Stimulated activated memory B cell treated with anti-CD40 and anti-IgM and Interleukin-4, amounts not matched to agents 10 μg/mL and 1 μg/mL and 100 μg/mL, for 72 hours (primary cell): ENCODE measurements at places on chromosomes 11 and 22.
A peak's percentile ranks its signal among the peaks of the same experiment; 100 is the strongest.

GRCh38 chr22:46546466-46547178 is 9.2 kb upstream of the CELSR1 start:
- ATAC-seq: no peak

- ATAC-seq: no peak
These were observed 837.8 kb downstream of the TBC1D22A start for GRCh38 chr22:47600281-47600680.

GRCh38 chr11:73143126-73143838 is 1.2 kb upstream of the FCHSD2 start:
- no peak for ATAC-seq

DNA sequence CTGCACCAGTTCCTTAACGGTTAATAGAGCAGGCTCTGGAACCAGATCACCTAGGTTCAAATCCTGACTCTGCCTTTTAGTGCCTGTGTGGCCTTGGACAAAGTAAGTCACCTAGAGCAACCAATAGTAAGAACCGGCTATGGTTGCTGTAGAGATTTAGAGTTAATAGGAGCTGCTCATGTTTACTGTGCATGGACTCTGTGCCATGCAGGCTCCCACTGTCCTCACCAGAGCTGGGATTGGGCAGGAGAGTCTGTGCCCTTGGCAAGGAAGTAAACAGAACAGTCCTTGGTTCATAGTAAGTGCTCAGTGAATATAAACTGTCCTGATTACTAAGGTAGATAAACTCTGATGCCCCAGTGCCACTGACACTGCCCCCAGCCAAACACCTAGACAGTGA is 1.4 kb upstream of the TP53I11 start:
- ATAC-seq: no peak

- no peak for ATAC-seq
These were observed 11.9 kb downstream of the TMEM41B start for GRCh38 chr11:9302448-9302847.

DNA sequence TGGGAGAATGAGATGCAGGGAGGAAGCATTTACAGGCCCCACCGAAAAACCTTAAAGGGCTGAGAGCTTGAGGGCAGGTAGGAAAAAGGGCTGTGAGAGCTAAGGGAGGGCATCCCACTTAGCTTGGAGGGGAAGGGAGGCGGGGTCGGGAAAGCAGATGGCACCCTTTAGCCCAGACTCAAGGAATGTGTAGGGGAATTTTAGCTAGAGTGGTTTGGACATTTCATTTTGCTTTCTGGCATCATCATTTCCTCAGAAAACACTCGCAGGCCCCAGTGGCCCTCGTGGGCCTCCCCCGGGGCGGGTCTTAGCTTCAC is 846 bp upstream of the STIM1 start:
- no peak for ATAC-seq

GRCh38 chr11:41003339-41004282 is 455.8 kb downstream of the LRRC4C start:
- no peak for ATAC-seq

DNA sequence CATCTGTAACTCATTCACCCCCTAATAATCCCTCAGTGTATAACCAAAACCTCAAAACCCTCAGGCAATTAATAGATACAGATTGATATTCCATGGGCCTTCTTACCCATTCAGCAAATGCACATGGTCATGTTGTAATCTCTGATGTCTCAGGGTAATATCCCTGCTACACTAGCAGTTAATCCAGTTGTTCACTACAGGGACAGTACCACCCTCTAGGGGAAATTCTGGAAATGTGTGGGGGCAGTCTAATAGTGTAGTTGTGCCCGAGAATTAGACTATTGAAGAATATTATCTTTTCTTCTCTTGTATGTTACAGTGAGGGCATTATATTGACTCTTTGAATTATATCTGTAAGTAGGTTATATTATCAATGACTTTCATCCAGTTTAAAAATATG is 175.4 kb downstream of the CWF19L2 start:
- ATAC-seq: no peak

DNA sequence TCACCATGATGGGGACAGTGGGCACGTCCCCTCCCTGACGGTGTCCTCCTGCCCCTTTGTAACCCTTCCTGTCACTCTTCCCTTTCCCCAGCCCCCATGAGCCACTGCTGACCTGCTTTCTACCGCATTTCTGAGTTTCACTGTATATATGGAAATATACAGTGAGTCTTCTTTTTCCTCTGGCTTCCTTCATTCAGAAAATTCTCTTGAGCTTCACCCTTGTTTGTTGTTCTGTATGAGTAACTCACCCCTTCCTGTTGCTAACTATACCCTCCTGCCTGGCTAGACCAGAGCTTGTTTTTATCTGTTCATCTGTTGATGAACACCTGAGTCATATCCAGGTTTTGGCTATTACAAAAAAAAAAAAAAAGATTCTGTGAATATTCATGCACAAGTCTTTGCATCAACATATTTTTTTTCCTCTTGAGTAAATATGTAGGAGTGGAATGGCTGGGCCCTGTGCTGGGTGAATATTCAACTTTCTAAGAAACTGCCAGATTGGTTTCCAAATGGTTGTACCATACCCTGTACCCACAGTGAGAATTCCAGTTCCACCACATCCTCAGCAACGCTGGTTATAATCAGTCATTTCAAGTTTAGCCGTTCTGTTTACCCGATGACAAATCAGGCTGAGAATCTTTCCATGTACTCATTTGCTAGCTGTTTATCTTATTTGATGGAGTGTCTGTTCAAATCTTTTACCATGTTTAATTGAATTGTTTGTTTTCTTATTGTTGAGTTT is 62.0 kb downstream of the IGF2 start:
- ATAC-seq: no peak

- peak; percentile 44 for ATAC-seq
These were observed 3.1 kb downstream of the APOBEC3G start for GRCh38 chr22:39080052-39080762.

GRCh38 chr22:17074648-17075002 is 10.2 kb upstream of the IL17RA start:
- ATAC-seq: no peak

- ATAC-seq: no peak
These were observed 37.8 kb downstream of the ARRB1 start for GRCh38 chr11:75313513-75314272.

DNA sequence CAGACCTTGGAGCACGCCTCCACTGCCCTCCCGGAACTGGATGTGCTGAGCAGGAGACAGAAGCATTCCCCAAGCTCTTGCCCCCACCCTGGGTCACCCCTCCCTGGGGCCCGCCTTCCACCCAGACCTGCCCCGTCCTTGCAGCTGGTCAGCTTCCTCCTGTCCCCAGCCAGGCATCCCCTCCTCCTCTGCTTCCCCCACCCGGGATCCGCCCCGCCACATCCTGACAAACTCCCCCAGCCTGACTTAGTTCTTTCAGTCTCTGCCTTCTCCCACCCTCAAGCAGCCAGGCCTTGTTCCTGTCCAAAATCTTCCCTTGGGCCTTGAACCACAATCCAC is 1.1 kb upstream of the PLXNB2 start:
- no peak for ATAC-seq

DNA sequence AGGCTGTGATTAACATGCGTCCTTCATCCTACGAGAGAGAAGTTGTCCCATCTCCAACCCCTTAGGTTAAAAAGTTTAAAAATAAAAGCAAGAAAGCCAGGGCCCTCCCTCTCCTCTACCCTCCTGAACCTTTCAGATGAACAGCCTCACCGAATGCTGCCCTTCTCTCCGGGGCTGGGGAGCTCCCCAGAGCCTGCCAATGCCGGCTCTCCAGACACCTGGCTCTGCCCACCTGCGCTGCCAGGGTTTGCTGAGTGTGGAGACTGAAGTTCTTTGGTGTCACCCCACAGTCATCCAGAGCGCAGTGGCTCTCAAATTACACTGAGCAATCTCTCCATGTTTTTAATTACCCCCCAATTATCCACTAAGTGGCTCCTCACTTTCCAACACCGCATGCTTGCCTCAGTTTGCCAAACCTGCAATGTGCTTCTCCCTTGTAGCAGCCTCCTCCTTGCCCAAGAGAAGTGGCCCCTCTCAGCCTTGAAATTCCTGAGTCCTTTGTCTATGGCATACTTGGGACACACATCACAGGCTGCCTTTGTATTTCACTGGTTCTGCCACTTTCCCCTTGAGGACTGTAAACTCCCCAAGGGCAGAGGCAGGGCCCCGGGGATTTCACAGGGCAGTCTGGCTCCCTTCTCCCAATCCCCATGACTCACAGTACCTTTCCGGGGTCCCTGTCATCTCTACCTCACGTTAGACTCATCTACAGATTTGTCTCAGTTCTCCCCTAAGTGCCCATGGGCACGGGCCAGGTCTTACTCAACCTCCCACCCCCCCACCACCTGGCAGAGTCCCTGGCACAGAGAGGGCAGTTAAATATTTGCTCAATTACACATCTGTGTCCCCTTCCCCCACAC is 2.0 kb downstream of the MYH9 start:
- peak; percentile 13 for ATAC-seq

DNA sequence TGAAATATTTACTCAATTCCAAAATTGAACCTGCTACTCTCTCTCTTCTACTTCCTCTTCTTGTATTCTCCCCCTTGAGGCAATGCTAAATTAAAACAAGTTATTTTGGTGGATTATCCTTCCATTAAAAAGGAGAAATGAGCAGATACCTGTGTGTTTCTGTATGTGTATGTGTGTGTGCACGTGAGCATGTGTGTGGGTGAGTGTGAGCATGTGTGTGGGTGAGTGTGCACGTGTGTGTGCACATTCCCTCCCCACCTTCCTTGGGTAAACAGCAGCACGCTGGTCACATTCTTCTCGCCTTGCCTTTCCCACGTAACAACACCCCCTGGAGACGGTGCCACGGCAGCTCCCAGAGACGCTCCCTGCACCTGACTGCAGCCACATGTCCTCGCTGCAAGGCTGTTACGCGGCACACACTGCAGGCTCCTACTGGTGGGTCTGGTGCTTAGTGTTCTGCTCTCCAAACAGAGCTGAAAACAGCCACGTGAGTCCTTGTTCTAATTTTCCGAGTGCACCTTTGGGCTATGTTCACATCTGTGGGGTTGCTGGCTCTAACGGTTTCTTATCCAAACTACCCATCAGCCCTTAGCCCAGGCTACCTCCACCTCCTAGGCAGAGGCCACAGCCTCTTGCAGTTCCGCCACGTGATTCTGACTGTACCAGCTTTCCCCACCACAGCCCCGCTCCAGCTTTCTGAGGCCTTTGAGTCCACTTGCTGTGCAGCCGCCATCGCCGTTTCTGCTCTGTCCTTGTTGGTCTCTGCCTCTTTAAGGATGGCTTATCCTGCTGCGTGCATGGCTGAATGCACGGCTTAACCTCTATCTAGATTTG is 123.4 kb downstream of the CTTN start:
- ATAC-seq: no peak

- peak; percentile 8 for ATAC-seq
These were observed 534.3 kb downstream of the NTM start for GRCh38 chr11:131904756-131905155.

GRCh38 chr11:66271816-66272215 is 3.4 kb downstream of the RAB1B start:
- no peak for ATAC-seq

GRCh38 chr11:68049509-68050370 is 10.9 kb downstream of the TCIRG1 start:
- no peak for ATAC-seq

- no peak for ATAC-seq
These were observed 3.5 kb downstream of the PANX1 start for GRCh38 chr11:94132152-94132558.

- ATAC-seq: peak; percentile 26
These were observed 48.5 kb upstream of the TIMP3 start for GRCh38 chr22:32752816-32753520.

DNA sequence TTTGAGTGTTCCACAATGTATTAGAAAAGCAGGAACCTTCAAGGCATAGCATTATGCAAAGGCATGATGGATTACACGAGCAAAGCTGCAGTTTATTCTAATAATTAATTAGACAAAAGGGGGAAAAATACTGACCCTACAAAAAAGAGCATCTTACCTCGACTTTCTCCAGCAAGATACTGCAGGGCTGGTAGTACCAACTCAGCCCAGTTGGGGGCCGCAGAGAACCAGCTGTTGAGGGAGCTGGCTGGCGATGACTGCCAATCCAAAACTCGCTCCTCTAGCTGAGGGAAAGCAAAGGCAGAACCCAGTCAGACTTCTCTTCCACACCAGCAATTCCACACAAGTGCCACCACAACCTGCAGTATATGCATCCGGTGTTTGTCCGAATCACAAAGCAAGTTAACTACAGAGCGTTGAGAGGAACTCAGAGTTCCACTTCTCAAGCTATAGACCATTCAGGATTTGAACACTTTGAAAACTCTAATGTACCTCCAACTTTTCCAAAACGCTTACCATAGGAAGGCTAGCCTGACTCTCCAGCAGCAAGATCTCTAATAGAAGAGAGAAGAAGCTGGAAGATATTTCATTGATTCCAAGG is 13.7 kb downstream of the NFRKB start:
- ATAC-seq: no peak

DNA sequence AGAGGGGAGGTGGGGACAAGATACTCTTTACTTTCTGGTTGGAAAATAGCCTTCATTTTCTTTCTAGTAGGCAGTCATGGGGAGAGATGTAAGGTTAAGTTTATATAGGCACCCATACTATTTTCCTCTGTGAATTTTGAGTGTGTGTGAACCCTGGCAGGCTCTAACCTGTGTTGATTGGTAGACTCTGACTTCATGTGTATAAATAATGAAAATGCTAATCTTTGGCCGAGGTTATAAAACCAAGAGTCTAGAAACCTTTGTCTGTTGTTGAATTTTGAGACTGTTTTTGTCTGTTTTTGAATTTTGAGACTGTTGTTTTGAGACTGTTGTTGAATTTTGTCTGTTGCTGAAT is 14.0 kb downstream of the TRIM44 start:
- ATAC-seq: no peak

GRCh38 chr11:84719935-84720577 is 907.1 kb downstream of the DLG2 start:
- ATAC-seq: peak; percentile 19

DNA sequence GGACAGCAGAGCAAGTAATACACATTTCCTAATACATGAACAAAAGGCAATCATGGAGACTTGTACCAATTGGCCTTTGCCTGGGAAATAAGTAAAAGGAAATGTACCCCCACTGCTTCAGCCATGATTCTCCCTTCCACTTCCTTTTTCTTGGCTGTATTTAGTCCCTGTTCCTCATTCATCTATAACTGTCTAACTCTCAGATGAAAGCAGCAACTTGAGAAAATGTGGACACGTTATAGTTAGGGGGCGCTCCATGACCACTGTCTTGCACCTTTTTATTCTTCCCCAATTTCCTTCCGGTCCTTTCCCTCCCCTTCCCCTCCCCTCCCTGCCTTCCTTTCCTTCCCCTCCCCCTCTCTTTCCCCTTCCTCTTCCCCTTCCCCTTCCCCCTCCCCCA is 61.3 kb upstream of the BARX2 start:
- ATAC-seq: no peak

- no peak for ATAC-seq
These were observed 25.6 kb downstream of the PANX1 start for GRCh38 chr11:94154095-94154856.

GRCh38 chr11:86938900-86939880 is 16.0 kb downstream of the FZD4 start:
- peak; percentile 49 for ATAC-seq
